Mucosa of gallbladder (tissue), 1 donor: ENCODE measurements at places on chromosomes 2 and 18. TPM values are rescaled to one million over a fixed set of nuclear protein-coding genes. Genes with fewer than 3 reads are reported as not detected.
A peak's percentile ranks its signal among the peaks of the same experiment; 100 is the strongest.

Gene FAM124B
- total RNA-seq: 1.2 TPM

Gene NFE2L2
- 102 TPM for total RNA-seq

DNA sequence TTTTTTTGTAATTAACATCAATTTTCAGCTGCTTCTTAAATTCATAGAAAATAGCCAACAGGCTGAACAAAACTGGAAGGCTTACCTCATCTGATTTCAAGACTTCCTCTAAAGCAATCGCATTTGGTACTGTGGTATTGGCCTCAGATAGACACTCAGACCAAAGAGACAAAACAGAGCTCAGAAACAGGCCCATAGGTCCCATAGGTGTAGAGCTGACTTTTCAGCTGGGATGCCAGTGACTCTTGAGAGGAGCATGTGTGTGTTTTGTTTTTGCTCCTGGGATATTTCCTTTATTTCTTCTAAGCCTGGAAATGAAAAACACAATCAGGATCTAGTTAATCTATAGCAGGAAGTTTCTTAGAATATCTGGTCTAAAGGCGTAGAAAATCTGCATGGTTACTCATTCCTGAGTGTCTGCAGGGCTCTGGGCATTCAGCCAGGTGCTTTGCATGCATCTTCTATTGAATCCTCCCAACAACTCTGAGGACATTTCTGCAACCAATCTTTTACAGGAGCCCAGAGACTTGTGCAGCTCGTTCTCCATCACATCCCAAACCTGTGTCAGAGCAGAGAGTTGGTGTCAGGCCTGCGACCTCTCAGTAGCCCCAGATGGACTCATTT lies 190.8 kb downstream of the RTP5 start:
- DNase-seq: peak; percentile 65

GRCh38 chr18:26717123-26717719 lies 148.3 kb downstream of the AQP4 start:
- DNase-seq: no peak

Gene PRPF40A
- 59.2 TPM for total RNA-seq

DNA sequence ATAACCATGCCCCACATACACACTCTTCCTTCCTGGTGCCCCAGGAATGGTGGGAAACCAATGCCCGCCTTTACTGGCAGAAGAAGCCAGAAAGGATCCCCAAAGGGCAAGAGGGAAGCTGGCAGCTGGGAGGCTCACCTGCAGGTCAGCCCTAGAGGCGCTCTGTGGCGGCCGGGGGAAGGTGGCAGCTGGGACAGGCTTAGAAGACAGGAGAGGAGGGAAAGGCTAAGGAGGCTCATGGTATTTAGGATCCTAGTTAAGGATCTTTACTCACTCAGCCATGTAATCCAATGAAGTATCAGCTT lies 23.8 kb downstream of the ADRA2B start:
- no peak for DNase-seq

DNA sequence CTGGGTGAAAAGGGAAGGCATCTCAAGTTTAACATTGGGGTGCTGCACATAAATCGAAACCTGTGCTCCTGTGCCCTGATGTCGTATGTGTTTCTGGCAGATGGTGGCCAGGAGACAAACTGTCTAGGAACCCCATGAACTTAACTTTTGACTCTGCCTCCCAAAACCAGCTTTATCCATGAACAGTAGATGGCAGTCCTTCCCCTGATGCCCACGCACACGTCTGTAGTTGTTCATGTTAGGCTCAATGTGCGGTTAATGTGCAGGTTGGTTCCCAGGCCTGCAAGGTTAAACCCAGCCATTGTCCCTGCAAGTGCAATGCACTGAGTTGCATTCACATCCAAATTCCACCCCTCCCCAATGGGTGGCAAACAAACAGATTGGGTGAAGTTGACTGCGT lies 44.1 kb upstream of the SIX3 start:
- DNase-seq: no peak

Gene VIT
- total RNA-seq: 1.5 TPM

DNA sequence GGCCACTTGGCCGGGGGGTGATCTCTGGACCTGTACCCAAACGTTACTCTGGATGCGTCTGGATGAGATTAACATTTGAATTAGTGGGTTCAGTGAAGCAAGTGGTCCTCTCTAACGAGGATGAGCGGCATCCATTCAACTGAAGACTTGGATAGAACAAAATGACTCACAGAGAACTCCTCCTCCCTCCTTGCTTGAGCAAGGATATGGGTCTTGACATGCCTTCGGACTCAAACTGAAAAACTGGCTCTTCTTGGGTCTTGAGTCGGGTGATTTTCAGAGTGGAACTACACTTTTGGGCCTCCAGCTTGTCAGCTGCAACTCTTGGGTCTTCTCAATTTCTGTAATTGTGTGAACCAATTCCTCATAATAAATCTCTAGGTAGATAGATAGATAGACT lies 47.2 kb downstream of the NETO1 start:
- no peak for DNase-seq

DNA sequence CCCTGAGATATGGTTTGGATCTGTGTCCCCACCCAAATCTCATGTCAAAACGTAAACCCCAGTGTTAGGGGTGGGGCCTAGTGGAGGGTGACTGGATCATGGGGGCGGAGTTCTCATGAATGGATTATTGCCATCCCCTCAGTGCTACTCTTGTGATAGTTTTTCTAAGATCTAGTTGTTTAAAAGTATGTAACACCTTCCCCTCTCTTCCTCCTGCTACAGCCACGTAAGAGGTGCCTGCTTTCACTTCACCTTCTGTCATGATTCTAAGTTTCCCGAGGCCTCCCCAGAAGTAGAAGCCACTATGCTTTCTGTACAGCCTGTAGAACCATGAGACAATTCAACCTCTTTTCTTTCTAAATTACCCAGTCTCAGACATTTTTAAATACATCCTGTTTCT lies 16.9 kb downstream of the PUM2 start:
- DNase-seq: no peak

Gene GPR35
- 71.2 TPM for total RNA-seq
